ENCODE measurements at places on chromosomes 1 and 21. TPM values are rescaled to one million over a fixed set of nuclear protein-coding genes. Genes with fewer than 3 reads are reported as not detected.

GRCh38 chr1:101965341-101965740 lies 31.4 kb downstream of the OLFM3 start:
- DNase-seq = no peak

GRCh38 chr1:53727461-53728092 lies 11.4 kb downstream of the GLIS1 start:
- no peak for DNase-seq

DNA sequence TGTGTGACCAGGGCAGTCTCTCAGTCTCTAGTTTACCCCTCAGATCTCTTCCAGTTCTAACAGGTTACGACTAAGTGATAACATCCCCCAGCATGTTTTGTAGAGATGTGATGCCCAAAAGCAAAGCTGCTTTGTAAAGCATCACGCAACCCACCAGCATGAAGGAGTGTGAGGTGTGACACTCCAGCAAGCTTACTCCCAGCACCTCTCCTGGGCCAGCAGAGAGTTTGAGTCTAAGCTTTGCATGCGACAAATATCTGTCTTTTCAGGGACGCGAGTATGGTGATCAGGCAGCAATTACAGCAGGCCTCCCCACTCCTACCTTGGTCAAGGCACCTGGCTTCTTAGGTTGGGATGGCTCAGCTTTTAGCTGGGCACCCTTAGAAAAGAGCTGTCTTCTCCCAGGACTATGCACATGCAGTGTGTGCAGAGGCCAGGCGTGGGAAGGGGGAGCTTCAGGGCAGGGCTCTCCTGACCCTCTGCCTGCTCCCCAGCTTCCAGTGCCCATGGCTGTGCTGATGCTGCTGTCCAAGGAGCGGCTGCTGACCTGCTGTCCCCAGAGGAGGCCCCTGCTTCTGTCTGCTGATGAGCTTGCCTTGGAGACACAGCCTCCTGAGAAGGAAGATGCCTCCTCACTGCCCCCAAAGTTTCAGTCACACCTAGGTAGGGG lies 48.2 kb downstream of the ELK4 start:
- peak; percentile 30 for DNase-seq

- no peak for DNase-seq
Measured at GRCh38 chr21:14241297-14241696, 25.3 kb downstream of the RBM11 start.

GRCh38 chr1:63101336-63101735 lies 221.0 kb upstream of the FOXD3 start:
- DNase-seq = no peak

Gene CYP4B1
- 50.3 TPM for total RNA-seq

DNA sequence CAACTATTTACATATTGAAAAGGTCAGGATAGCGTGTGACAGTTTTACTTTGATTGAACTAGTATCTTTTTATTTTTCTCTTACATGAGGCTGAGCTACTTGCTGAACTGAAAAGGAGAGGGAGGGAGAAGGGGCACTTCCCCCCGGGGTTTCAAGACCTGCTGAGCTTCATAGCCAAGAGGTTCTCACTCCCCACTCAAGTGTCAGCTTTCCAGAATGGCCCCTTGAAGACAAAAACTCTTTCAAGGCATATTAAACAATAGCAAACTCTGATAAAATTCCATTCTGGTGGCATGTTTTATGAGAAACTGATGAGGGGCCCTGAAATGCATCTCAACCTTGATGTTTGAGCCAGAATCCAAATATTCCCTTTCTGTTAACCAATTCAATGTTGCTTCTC lies 143.0 kb downstream of the KAZN start:
- no peak for DNase-seq

DNA sequence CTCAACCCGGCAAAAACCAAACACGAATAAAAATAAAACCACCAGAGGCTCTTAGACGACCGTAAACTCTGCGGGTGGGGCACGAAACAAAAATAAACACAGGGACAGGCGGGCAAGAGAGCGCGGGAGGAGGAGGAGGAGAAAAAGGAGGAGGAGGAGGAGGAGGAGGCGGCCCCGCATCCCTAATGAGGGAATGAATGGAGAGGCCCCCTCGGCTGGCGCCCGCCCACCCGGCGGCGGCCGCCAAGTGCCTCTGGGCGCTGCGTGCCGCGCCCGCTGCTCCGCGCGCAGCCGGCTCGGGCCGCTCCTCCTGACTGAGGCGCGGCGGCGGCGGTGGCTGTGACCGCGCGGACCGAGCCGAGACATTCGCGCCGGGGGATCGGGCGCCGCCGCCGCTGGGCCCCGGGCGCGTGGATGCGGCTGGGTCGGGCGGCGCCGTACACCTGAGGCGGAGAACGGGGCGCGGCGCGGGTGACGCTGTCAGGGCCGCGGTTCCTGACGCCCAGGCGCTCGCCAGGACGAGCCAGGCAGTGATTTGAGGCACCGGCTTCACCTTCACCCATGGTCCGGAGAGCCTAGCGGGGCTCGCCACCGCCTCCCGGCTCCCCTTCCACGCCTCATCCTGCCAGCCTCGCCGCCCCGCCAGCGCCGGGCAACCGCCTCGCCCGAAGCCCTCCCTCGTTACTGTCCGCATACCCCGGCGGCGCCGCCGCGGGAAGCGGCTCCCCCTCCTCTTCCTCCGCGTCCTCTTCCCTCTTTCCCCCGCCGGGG lies at the start of gene MARK1:
Gene MARK1 (plus strand): TSS at position 229 of the 771 bp plus-strand sequence. CDS start 687 bp downstream, outside the sequence.
- peak; percentile 87 for DNase-seq

Gene LENEP
- not detected for total RNA-seq

- DNase-seq = peak; percentile 57
Measured at GRCh38 chr21:44999428-44999971, 59.7 kb downstream of the SLX9 start.

Gene ACKR1
- total RNA-seq = 22.4 TPM

GRCh38 chr1:94012708-94013366 lies 103.6 kb upstream of the GCLM start:
- no peak for DNase-seq

DNA sequence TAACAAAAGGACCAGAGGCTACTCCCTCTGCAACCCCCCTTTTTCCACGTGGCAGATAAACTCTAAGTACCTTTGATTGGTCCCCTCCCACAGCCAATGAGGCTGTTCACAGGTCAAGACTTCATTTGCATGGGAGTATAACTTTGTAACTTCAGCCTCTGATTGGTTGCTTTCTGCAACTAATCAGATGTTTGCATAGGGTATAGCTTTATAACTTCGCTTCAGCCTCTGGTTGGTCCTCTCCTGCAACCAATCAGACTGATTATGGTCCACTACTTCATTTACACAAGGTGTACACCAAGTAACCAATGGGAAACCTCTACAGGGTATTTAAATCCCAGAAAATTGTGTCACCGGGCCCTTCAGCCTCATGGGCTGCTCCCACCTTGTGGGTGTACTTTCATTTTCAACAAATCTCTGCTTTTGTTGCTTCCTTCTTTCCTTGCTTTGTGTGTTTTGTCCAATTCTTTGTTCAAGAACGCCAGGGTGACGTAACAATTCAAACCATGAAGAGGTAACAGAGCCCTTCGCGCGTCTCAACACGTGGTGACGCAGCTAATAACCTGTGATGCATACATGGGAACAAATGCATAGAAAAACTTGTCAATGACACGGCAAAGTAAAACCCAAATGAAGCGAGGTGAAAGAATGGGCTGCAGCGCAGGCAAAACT lies 47.2 kb downstream of the VPS26C start:
- DNase-seq = no peak

Gene S100A7A
- not detected for total RNA-seq

DNA sequence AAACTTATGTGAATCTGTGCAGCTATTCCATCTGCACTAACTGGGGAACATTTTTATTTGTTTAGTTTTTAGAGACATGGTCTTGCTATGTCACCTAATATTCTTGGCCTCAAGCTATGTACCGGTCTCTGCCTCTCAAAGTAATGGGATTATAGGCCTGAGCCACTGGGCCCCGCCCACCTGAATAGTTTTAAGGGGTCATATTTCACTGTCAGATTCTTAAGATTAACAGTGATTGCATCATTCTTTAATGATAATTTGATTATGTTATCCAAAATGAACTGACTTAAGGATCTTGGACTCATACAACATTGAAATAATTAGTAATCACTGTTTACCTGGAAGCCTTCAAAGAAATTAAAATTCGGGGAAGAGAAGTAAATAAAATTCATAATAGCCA lies 12.6 kb upstream of the KLF18 start:
- no peak for DNase-seq

Gene HPDL
- total RNA-seq = not detected

Gene FNDC10
- total RNA-seq = 0.82 TPM

Gene OPRD1
- 0.83 TPM for total RNA-seq

- DNase-seq = no peak
Measured at GRCh38 chr1:150322310-150322709, 977 bp downstream of the PRPF3 start.

DNA sequence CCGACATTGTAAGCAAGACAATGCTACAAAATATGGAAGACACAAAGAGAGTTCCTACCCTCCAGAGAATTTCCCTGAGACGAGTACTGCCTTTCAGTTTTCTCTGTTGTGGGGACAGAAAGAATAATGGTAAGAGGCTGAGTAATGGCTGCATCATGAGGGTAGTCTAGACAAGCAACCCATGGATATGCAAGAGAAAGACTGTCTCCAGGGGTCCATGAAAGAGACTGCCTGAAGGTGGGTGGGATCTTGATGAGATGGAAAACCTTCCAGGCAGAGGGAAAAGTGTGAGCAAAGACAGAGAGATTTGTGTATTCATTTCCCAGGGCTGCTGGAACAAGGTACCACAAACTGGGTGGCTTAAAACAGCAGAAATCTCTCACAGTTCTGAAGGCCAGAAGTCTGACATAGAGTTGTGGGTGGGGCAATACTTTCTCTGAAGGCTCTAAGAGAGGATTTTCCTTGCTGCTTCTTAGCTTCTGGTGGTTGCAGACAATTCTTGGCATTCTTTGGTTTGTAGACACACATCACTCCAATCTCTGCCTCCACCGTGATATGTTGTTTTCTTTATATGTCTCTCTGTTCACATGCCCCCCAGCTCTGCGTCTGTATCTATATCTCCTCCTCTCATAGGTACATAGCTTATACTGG lies 41.4 kb downstream of the ANP32E start:
- no peak for DNase-seq

Gene LINGO4
- total RNA-seq = not detected

Gene PLA2G2F
- total RNA-seq = not detected

DNA sequence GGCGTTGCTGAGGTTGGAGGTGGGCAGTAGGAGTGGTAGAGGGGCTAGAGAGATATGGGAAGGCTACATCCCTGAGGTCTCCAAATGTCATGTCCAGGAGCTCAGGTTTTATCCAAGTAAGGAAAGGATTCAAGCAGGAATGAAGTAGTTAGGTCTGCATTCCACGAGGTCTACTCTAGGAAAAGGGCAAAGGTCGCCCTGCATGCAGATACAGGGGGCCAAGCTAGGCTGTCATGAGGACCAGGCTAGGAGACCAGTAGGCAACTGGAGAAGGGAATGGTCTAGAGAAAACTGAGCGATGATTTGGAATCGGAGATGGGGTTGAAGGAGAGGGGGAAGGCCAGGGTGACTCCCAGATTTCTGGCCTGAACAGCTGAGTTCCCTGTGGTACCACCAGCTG lies 48.7 kb downstream of the IRF2BP2 start:
- no peak for DNase-seq

Gene PODN
- total RNA-seq = 200 TPM

DNA sequence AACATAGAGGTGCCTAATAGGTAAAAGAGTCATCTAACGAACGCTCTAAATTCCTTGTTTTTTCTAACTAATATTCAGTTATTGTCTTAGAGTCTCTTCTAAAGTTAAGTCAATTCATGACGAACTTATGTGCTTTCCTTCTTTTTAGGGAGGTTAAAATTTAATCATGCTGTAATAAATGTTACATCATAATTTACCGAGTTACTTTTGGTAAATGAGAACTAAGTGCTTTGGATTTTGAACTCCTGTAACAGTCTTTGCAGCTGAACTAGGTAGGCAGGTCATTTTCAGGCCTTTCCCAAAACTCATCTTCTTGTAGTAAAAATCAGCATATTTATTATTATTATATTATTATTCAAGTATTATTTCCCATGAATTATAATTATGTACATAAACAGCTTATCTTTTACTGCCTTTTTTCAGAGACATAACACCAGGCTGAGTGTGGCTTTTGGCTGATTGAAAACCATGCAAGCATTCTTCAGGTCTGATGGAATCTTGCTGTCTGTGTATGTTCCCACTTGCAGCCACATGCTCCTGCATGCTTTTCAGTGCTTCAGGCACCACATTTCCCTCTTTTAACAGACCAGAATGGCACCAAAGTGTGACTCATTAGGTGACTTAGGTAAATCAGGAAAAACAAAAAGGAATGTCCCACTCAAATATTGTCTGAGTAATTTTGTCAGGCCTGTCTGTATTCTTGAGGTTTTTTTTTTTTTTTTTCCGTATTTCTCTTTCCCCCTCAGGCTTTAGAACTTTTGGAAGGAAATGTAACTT lies 81.0 kb upstream of the CD55 start:
- no peak for DNase-seq

GRCh38 chr1:2640626-2641025 lies 7.8 kb upstream of the MMEL1 start:
- no peak for DNase-seq

DNA sequence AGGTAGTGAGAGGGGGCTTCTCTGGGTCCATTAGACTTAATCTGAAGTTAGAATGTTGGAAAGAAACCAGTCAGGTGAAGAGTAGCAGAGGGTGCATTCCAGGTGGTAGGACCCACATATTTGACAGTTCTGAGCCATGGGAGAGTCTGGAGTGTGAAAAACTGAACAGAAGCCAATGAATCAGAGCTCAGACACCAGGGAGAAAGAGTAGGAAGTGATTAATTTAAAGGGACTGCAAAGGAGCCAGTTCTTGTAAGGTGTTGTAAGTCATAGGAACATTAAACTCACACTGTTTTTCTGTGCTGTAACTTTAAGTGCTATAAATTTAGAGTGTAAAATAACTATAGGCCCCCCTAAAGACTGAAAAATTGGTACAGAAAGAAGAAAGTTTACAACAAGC lies 5.9 kb upstream of the DHX9 start:
- no peak for DNase-seq

Gene ACTL8
- total RNA-seq = not detected

Gene RHCE
- 0.83 TPM for total RNA-seq

- no peak for DNase-seq
Measured at GRCh38 chr1:221851336-221851735, 109.4 kb upstream of the DUSP10 start.

Gene ALPL
- total RNA-seq = 0.36 TPM

Gene CITED4
- 23.5 TPM for total RNA-seq

DNA sequence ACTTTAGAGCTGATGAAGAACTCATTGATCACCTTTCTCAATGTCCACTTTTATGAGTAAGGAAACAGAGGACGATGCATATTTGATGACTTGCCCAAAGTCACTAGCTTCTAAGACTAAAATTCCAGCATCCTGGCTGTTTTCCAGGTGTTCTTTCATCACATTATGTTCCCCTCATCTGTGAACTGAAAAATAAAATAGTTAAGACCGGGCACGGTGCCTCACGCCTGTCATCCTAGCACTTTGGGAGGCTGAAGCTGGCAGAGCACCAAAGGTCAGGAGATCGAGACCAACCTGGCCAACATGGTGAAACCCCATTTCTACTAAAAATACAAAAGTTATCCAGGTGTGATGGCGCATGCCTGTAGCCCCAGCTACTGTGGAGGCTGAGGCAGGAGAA lies 297.5 kb downstream of the DUSP10 start:
- no peak for DNase-seq

Data from sigmoid colon (tissue), 7 donors.